Left cardiac atrium (tissue), 4 donors: ENCODE measurements at places on chromosomes 5 and 9.

GRCh38 chr9:128540634-128541360 is 11.6 kb upstream of the SPTAN1 start:
- no peak for DNase-seq

DNA sequence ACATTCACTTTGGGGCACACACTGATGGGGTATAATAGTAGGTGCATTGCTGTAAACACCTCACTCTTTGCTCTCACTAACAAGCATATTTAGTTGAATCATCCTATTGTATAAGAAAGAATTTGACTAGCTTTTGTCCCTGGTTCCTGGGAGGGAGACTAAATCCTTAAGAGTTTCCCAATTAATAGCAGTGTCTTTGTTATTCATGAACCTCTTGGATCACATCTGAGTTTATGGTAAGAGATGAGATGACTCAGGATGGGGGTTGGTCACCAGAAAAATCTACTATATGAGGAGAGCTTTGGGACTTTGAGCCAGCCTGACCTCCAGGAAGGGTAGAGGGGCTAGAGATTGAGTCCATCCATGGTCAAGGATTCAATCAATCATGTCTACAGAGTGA is 56.8 kb downstream of the PUM3 start:
- DNase-seq: no peak

DNA sequence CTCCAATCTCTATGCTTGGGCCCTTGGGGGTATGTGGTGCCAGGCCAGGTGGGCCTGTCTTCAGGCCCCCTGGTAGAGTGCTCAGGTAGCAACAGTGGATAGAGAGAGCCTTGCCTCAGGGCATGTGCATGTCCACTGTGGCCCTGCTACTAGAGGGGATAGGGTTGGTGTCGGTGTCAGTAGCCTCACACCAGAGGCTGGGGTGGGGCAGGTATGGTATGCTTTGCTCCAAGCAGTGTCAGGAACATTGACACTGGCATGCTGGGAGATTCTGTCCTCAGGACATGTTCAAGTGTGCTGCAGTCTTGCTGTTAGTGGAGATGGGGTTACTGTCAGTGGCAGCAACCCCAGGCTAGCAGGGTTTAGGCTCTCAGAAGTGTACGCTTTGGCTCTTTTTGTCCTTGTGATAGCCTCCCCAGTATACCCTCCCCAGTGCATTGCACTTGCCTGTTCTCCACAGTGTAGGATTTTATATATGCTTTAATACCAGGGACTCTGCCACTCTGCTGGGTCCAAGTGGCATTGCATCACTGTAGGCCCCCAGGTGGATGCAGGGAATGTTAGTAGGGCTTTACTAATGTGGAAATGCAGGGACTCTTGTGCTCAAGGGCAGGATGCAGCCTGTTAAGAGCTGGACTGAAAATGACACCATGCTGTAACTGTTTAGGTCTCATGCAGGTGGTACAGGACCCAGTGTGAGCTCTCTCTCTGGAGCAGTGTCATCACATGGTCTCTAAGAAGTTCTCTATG is 21.6 kb downstream of the RIC1 start:
- no peak for DNase-seq

DNA sequence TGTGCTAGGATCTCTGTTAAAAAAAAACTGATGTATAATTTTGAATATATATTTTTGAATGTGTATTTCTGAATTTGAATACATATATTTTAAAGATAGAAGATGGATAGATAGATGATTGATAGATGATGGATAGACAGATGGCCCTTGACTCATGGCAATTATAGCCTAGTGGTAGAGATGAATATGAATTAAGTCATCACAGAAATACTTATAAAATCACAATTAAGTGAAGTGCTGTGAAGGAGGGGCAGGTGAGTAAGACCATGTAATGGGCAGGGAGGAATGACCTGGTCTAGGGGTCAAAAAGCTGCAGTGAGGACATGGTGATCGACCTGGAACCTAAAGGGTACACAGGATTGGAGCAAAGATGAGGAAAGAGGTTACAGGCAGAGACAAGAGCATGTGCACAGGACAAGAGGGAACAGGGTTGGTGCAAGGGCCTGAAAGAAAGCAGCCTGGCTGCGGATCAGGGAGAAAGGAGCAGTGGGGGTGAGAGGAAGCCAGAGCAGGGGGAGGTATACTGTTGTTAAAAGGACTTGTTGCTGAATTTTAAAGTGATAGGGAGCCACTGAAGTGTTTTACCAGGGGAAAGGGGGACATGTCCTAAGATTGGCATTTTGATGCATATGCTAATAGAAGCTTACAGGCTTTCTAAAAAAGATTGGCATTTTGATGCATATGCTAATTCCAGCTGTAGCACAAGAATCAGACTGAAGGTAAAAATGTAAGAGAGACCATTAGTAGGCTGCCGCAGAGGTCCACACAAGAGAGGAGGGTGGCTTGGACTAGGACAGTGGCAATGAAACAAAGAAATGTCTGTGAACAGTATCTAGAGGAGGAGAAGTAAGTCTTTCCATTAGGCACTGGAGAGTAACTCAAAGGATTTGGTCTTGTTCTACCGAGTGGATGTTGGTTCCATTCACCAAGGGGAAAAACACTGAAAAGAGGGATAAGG is 527.8 kb downstream of the AGTPBP1 start:
- DNase-seq: no peak

GRCh38 chr5:78779771-78780616 is 131.4 kb upstream of the LHFPL2 start:
- peak; percentile 39 for DNase-seq
